ENCODE measurements at places on chromosomes 11 and 22. TPM values are rescaled to one million over a fixed set of nuclear protein-coding genes. Genes with fewer than 3 reads are reported as not detected.

AP1B1 gene
- total RNA-seq, result 107 TPM

LRRC56 gene
- total RNA-seq, result 0.90 TPM

GRCh38 chr11:124359566-124359965 is 24.7 kb downstream of the OR8B2 start:
- no peak for DNase-seq

DNA sequence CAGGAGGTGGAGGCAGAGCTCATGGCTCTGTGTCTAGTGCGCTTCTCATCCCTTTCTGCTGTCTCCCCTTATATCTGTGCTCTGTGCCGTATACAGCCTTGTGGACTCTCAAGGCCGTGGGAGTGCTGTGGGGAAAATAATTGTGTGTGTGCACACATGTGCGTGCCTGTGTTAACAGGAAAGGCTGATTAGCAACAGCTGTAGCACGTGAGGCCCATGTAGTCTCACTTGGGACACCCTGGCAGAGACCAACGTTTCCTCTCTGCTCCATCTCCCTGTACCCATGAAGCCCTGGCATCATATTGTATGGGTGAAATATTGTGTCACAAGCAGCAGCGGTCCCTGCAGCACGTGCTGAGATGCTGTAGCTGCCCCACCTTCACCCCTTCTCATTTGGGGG is 109.3 kb downstream of the LRRC32 start:
- DNase-seq, result no peak

DNA sequence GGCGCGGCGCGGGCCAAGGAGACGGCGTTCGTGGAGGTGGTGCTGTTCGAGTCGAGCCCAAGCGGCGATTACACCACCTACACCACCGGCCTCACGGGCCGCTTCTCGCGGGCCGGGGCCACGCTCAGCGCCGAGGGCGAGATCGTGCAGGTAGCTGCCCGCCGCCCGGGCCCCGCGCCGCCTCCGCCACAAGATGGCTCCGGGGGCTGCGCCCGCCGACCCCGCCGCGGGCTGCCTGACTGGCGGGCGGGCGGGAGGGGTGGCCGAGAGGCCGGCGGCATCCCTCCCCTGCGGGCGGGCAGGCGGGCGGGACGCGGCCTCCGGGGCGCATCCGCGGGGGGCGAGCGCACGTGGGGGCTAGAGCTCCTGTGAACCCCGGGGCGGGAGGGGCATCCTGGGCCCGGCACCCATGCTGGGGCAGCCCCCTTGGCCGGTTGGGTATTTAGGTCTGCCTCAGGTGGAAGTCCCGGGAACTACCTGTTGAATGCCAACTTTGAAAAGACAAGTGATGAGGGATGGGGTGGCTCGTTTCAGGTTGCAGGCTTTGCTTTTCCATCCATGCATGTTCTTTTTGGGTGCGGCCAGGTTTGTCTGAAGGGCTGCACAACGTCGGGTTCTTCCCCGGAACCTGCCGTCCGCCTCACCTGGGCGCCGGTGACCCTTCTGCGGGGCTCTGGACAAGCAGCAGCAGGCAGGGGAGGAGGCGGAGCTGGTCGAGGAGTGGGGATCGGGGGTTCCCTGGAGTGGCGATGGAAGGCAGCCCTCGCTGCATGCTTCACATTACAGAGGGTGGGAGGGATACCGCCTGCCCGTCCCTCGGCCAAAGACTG is 760 bp downstream of the ZNRF3 start:
- peak; percentile 27 for DNase-seq

GRCh38 chr11:63020671-63021291 is 5.1 kb upstream of the SLC22A8 start:
- DNase-seq, result no peak

DNA sequence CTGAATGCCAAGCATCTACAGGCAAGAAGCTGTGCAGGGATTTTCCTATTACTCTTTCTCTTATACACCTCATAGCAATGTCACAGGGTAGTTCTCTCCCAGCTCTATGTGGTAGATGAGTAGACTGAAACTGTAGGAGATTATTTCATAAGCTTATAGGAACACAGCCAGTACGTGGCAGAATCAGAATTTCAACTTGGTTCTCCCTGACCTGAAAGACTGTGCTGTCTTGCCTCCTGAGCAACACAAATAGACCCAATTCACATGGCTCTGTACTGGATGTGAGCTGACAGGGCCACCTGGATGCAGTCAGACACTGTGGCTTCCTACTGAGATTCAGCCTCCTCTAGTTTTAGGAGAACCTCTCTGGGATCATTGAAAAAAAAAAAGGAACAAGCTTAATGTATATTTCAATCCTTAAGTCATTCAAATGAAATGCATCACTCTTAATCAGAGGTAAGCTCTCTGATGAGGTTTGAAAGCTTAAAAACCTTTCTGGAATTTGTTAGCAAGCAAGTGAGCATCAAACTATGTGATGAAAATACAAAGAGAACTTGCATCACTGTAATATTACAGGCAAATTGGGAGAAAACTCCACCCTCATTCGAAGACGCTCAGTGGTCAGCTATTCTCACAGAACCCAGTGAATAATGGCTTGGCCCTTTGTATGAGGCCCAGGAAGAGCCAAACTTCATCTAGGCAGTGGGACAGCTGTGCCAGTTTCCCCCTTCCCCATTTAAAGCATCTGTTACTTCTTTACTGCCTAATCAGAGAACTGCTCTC is 1039.3 kb downstream of the NTM start:
- DNase-seq, result no peak

DNA sequence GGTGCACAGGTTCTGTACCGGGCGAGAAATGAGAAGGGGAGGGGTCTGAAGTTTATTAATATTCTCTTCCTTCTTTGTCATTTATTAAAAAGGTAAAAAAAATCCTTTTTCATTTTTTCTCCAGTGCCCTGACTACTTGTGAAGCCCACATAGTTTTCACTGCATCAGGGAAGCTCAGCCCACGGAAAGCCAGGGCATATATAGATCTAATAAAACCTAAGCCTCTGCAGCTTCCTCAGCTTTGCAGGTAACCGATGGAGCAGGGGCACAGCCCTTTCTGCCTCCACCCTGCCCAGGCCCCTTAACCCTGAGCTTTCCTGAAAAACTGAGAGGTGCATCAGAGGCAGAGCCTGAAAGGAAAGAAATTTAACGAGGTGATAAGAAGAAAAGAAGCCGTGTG is 140.1 kb downstream of the NXPE2 start:
- no peak for DNase-seq

Measured in endothelial cell of umbilical vein (primary cell).